ENCODE measurements at places on chromosomes 16 and 17.
A peak's percentile ranks its signal among the peaks of the same experiment; 100 is the strongest.

DNA sequence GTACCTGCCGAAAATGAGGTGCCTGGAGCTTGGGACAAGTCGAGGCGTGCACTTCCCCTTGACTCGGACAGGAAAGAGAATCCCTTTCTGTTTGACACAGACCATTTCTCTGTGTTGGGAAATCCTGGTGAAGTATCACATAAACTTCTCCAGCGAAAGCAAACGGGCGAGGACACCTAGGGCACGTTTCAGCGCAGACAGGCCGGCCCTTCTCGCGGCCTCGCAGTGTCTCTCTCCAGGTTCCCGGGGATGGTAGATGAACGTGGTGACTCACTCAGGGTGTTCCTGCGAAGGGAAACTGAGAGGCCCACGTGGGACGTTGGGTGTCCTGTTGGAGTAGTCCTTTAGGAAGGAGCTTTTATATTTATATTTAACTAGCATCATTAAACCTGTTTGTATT is 36.3 kb upstream of the ZNF750 start:
- no peak for DNase-seq
- no peaks in the 10 kb centered on the region for H3K36me3 ChIP-seq
- H3K4me1 ChIP-seq = peaks cover 100% of the 10 kb centered on the region
- no peak overlapping the region for H3K4me3 ChIP-seq

DNA sequence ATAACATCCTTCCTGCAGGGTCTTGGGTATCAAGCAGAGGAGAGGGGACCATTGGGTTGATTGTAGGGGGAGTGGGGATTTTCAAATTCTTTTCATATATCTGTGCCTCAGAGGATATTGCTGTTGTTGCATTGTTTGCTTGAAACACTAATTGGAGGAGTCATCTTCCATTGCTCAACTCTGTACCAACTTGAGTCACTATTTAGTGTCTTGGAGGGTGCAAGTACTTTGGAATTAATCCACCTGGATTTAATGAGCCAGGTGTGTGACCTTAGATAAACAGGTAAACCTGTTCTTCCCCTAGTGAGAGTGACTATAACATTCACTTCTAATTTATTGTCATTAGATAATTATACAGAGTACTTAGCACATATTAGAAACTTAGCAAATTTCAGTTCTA is 151.3 kb upstream of the CNTNAP4 start:
- H3K36me3 ChIP-seq = no peaks in the 10 kb centered on the region
- no peak overlapping the region for H3K4me3 ChIP-seq
- no peak overlapping the region for H3K27ac ChIP-seq
- DNase-seq = no peak
- H3K27me3 ChIP-seq = no peaks in the 10 kb centered on the region

GRCh38 chr16:12675852-12676251 is 127.8 kb downstream of the CPPED1 start:
- peaks cover 28% of the 10 kb centered on the region for H3K36me3 ChIP-seq
- no peak overlapping the region for H3K4me3 ChIP-seq
- H3K27ac ChIP-seq = no peak overlapping the region

GRCh38 chr17:83057793-83058265 is 21.6 kb upstream of the METRNL start:
- no peak overlapping the region for H3K27ac ChIP-seq
- H3K36me3 ChIP-seq = no peaks in the 10 kb centered on the region
- no peaks in the 10 kb centered on the region for H3K27me3 ChIP-seq
- H3K4me1 ChIP-seq = peaks cover 16% of the 10 kb centered on the region

GRCh38 chr16:85014311-85014710 is 3.0 kb upstream of the ZDHHC7 start:
- H3K27me3 ChIP-seq = no peaks in the 10 kb centered on the region
- DNase-seq = no peak
- H3K36me3 ChIP-seq = no peaks in the 10 kb centered on the region
- H3K4me3 ChIP-seq = no peak overlapping the region
- H3K4me1 ChIP-seq = peaks cover 28% of the 10 kb centered on the region

DNA sequence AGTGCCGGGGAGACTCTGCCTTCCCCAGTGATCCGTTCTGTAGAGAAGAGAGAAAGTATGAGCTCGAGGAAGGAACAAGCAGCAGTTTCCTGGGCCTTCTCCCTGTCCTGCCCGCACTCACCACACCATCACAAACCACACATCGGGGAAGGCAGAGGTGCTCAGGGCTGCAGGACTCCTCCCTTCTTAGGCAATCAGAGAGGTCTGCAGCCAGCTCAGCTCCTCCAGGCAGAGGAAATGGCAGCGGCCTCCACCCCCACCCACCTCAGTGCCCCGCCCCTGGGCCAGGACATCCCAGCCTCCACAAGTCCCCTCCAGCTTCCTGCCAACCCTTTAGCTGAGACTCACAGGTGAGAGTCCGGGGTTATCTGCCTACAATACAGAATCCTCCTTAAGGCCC is 2.0 kb downstream of the ZNF319 start:
- no peaks in the 10 kb centered on the region for H3K27me3 ChIP-seq
- H3K27ac ChIP-seq = peak overlapping the region; percentile 40
- peaks cover 17% of the 10 kb centered on the region for H3K4me1 ChIP-seq
- H3K4me3 ChIP-seq = no peak overlapping the region

GRCh38 chr17:76176701-76177574 is 35.9 kb upstream of the FOXJ1 start:
- H3K4me3 ChIP-seq = no peak overlapping the region
- H3K27me3 ChIP-seq = no peaks in the 10 kb centered on the region
- peaks cover 2% of the 10 kb centered on the region for H3K4me1 ChIP-seq
- no peak for DNase-seq
- H3K27ac ChIP-seq = no peak overlapping the region
- H3K36me3 ChIP-seq = no peaks in the 10 kb centered on the region
